ENCODE measurements at places on chromosomes 11 and 22. TPM values are rescaled to one million over a fixed set of nuclear protein-coding genes. Genes with fewer than 3 reads are reported as not detected.

The HYLS1 gene
- 7.2 TPM for total RNA-seq

GRCh38 chr11:113272281-113272680, 42.1 kb upstream of the TTC12 start:
- DNase-seq = no peak

GRCh38 chr11:19907008-19907579, 194.5 kb downstream of the NAV2 start:
- DNase-seq = no peak

The DUSP8 gene
- total RNA-seq = 15.6 TPM

DNA sequence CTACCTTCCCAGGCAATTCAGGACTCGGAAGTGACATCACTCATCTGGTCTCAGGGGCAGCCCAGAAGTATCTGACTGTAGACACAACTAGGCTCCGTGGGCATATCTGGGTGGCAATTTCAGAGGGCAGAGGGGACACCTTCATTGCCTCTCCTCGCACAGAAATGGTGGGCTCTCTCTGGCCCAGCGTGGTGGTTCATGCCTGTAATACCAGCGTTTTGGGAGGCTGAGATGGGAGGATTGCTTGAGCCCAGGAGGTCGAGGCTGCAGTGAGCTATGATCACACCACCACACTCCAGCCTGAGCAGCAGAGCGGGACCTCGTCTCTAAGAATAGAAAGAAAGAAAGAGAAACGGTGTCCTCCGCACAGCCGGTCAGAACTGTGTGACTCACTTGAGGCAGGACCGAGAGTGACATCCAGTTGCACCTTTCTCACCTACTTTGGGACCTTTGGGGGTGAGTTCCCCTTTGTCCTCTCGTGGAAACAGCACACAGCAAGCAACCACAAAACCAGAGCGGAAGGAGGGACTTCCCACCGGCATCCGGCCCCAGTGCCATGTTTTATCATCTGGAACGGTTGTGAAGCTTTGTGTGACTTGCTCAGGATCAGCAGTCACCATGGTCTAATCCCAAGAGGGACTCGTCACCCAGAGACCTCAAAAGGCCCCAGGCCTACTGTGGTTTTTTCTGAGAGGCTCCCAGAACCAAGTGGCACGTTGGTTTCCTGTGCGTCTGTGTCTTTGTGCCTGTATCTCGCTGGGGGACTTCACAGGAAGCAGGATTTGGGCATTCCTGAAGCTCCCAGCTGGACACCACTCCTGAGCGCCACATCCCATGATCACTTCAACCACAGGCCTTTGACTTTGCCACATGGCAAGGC, 38.4 kb upstream of the EMID1 start:
- DNase-seq = no peak

DNA sequence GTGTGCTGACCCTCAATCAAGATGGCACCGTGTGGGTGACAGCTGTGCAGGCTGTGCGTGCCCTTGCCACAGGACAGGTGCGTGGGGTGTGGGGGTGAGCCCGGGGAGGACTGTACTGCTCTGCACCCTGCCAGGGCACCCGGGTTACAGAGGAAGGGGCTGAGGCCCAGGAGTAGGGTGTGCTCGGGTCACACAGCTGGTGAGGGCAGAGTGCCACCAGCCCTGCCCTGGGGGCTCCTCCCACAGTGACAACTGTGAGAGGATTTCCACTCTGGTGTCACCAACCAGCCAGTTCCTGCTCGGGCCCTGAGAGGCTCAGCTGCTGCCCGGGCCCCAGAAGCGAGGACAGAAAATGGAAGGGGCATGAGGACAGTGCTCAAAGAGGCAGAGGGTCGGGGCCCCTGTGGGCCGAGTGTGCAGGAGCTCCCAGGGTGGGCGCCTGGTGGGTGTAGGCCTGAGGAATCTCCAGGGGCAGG, 20.5 kb downstream of the TRMU start:
- DNase-seq = no peak

The MUC2 gene
- not detected for total RNA-seq

GRCh38 chr11:44634401-44635281, 69.2 kb downstream of the CD82 start:
- DNase-seq = peak; percentile 90

DNA sequence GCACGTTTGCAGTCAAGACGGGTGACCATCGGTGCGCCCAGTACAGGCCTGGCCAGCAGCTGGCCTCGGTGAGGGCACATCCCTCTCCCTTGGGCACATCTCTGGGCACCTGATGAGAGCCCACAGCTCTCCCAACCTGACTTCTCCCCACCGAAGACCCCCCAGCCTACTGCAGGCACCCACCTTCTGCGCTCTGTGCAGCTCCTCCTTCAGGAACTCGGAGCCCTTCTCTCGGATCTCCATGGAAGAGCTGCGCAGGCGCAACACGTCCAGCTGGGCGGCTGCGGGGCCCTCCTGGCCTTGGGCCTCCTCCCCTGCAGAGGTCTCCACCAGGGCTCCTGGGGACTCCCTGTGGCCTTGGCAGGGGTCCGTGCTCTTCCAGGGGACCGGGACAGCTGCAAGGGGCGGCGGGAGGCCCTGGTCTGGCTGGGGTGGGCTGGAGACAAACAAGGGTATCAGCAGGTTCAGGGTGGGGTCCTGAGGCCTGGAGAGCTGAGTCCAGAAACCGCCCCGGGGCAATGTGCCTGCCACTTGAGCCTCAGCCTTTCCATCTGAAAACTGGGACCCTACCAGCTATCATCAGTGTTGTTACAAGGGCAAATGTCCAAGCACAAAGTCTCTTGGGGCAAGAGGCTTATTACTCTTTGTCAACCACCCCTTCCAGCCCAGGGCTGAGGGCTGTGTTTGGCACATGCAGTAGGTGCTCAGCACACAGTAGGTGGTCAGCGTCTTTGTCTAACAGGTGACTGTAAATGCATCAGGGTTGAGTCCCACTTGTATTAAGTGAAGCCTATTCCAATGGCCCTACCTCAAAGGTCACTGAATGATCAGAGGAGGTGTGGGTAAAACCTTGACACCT, 9.3 kb downstream of the RAB3IL1 start:
- peak; percentile 37 for DNase-seq

DNA sequence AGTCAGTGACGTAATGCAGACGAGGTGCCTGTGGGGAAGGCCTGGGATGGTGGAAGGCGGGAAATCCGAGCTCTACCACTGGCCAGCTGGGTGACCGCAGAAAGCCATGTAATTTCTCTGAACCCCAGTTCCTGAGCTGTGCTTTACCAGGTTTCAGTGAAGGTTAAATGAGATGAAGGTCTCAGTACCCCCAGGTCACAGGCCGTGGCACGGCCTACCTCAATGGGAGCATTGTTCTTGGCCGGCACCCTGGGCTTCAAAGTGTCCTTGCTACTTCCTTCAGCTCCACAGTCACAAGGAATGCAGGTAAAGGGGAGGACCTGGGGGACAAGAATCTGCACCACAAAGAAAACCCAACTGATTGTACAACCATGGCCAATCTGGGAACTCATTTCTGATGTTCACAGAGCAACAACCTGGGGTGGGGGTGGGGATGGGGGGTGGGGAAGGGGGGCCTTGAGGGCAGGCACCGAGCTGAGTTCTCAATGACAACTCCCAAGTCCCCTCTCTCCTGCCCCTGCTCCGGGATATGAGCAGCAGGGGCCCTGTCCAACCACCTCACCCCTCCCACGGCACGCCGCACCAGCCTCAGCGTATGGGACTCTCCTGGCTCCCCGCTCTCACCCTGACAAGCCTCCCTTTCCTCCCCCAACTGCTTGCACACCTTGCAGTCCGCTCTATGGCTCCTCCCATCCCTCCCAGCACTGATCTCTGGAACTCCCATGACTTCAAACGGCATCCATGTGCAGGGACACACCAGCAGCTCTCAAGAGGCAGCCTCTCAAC, 59.1 kb upstream of the ARFGAP3 start:
- no peak for DNase-seq

DNA sequence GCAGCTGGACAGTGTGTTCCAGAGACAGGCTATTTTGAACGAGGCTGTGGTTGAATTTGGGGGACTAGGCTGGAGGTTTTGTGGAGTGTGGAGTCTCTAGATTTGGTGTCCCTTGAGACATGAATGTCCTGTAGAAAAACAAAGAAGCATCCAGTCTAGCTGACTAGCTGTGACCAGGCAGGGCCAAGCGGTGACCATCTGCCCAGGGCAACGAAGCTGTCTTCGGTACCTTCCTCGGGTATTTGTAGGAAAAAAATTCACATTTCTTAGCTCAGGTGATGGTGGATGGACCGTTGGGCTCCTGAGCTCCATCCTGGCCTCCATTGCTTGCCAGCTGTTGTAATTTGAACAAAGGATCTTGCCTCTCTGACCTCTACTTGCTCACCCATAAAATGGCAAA, 557.3 kb downstream of the MIAT start:
- DNase-seq = peak; percentile 60

GRCh38 chr11:60390419-60390818, 5.8 kb upstream of the MS4A14 start:
- DNase-seq = no peak

- DNase-seq = peak; percentile 90
These were observed 25.0 kb downstream of the ARHGAP1 start for GRCh38 chr11:46675288-46675851.

GRCh38 chr11:110376711-110377324, 52.9 kb upstream of the FDX1 start:
- DNase-seq = peak; percentile 83

DNA sequence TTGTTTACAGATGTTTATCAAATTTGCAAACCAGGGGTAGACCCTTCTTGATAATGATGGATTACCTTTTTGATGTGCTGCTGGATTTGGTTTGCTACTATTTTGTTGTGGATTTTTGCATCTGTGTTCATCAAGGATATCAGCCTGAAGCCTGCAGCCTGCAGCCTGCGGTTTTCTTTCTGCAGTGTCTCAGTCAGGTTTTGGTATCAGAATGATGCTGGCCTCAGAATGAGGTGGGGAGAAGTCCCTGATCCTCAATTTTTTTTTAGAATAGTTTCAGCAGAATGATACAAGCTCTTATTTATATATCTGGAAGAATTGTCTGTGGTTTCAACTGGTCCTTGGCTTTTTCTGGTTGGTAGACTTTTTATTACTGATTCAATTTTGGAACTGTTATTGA, 19.7 kb upstream of the RAB38 start:
- DNase-seq = no peak

DNA sequence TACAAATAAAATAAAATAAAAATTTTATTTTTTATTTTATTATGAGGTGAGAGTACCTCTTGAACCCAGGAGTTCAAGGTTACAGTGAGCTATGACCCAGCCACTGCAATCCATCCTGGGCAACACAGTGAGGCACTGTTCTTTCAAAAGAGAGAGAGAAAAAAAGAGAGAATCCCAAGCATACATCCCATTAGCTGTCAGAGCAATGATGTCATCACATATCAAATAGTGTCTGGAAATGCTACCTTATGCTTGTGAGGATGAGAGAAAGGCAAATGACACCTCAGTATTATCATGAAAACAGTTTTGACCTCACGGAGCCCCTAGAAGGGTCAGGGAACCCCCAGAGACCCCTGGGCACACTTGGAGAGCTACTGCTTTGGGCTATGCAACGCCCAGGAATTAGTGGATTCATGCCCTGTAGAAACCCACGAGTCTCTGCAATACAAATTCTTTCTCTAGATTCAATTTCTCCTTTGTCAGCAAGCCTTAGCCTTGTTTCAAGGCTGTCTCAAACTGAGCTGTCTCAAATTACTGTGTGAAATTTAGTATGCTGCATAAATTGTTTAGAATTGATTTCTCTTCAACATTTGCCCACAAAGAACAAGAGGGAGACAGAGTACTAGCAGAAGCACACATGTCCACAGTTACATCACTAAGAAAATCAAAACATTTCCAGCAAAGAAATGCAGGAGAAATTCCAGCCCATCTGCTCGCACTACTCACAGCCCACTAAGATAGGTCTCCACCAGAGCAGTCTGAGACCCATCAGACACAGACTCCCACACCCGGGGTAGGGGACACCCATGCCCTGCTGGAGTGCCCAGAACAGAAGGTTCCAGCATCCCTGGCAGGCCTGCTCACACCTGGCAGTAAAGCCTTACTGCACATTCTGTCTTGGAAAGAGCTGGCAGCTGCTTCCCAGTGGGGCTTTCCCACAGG, 18.1 kb downstream of the DGCR2 start:
- no peak for DNase-seq

DNA sequence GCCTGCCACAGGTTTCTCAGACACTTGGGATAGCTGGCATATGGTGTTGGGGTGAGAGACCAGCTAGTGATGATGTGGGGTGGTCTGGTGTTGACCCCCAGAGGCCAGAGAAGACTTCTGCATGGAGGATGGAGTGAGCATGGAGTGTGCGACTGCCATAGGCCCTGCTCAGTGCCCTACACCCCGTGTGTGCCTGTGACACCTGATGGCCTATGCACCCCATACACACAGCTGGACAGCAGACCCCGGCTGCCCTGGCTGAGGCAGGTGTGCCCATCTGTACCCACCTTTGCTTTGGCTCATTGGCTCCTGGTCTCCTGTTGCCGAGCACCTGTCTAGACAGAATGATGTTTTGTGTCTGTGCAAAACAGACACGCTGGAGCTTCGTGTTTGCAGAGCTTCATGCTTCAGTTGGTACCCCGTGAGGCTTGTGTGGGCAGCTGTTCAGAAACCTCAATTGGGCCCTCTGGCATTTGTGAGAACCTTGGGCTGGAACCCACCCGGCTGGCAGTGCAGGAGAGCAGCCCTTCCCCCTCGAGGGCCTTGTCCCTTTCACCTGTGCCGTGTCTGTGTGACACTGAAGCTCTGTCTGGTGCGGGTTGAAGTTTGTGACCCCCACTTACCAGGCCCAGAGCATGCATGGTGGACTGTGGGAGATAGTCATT, 27.6 kb downstream of the BCR start:
- peak; percentile 30 for DNase-seq

- no peak for DNase-seq
These were observed 200.3 kb downstream of the MSANTD4 start for GRCh38 chr11:105821781-105822180.

GRCh38 chr11:62201376-62201775, 7.1 kb upstream of the SCGB2A1 start:
- no peak for DNase-seq

GRCh38 chr11:115605871-115606497, 101.8 kb upstream of the CADM1 start:
- no peak for DNase-seq

DNA sequence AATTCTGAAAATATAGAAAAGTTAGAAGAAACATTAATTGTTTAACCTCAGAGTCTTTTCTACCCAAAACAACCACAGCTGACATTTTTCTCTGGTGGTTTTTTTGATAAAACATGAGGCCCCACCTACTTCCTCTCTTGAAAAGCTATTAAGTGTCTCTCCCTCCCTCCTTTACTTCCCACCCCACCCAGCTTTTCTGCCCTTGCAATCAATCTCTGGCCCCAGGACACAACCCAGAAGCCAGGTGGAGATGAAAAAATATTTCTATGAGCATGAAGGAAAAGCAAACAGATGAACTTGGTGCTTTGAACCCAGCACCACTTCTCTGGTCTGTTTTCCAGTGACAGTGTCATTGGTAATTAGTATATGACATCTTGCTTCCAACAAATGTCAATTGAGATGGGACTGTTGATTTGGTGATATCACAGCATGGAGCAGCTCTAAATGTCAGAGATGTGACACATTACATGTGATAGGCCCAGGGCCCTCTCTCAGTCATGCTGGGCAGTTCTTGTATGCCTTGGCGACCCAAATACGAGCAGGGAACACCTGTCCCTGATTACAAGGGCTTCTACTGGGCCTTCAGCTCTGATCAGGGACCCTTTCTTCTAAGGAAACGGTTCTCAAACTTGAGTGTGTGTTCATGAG, 23.9 kb upstream of the TMPRSS13 start:
- DNase-seq = no peak

- no peak for DNase-seq
These were observed 1123.3 kb downstream of the BRD1 start for GRCh38 chr22:48704335-48704734.

The LPXN gene
- 4.6 TPM for total RNA-seq

The SEZ6L gene
- total RNA-seq = 0.26 TPM
